ENCODE measurements at places on chromosomes 16 and 17.

GRCh38 chr17:43018008-43018853 is 4.0 kb downstream of the VAT1 start:
- peak; percentile 67 for DNase-seq

GRCh38 chr17:69250641-69251040 is 22.0 kb upstream of the ABCA10 start:
- DNase-seq, result no peak

GRCh38 chr17:81091154-81091553 is 56.2 kb downstream of the BAIAP2 start:
- no peak for DNase-seq

GRCh38 chr16:8808613-8809353 is 11.1 kb downstream of the PMM2 start:
- no peak for DNase-seq

GRCh38 chr17:14004927-14005620 is 64.2 kb upstream of the COX10 start:
- DNase-seq, result no peak

GRCh38 chr17:73798111-73798748 is 154.0 kb upstream of the SDK2 start:
- DNase-seq, result no peak

DNA sequence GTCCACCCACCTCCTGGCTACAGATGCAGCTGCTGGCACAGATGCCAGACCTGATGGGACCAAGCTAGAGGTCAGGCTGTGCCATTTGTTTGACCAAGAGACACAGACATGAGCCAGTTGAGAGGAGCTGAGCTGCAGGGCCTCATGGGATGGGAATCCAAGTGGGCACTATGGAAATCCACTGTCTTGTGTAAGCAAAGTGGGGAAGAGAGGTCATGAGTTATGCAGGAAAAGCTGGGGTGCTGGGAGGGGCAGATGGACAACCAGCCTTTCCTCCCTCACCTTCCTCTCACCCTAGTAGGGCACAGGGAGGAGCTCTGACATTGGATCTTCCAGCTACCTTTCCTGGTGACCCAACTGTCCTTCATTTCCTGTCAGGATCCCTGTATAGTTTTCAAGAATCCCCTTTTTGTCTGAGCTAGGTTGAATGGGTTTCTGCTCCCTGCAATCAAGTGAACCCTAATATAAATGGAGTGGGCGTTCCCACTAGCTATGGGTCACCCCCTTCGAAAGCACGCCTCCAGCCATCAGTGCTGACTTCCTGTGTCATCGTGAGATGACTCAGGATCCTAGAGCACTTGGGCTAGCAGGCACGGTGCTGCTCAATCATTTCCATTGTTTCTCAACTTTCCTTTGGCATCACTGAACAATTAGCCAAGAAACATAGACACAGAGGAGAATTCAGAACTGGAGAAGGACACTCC is 13.6 kb downstream of the ATPAF2 start:
- peak; percentile 41 for DNase-seq

All from CD4-positive, alpha-beta T cell treated with Interleukin-2 at 100 ng/mL for 4 hours (primary cell).